ENCODE measurements at places on chromosomes 16 and 17. TPM values are rescaled to one million over a fixed set of nuclear protein-coding genes. Genes with fewer than 3 reads are reported as not detected.

KRT20 gene
- total RNA-seq, result not detected

RETREG3 gene
- 62.4 TPM for total RNA-seq

RNF157 gene
- 0.65 TPM for total RNA-seq

NUDT7 gene
- 1.7 TPM for total RNA-seq

TBC1D3G gene
- total RNA-seq, result not detected

ABI3 gene
- 24.0 TPM for total RNA-seq

SLC46A1 gene
- total RNA-seq, result 1.6 TPM

HCRT gene
- not detected for total RNA-seq

SULT1A1 gene
- total RNA-seq, result 0.32 TPM

PPM1E gene
- total RNA-seq, result not detected

CD300A gene
- not detected for total RNA-seq

TNFRSF13B gene
- total RNA-seq, result not detected

TBC1D3K gene
- not detected for total RNA-seq

MT4 gene
- total RNA-seq, result not detected

PRM3 gene
- total RNA-seq, result not detected

FOXC2 gene
- 2.4 TPM for total RNA-seq

CD68 gene
- total RNA-seq, result 1.1 TPM

C17orf67 gene
- total RNA-seq, result 1.3 TPM

C16orf54 gene
- not detected for total RNA-seq

PPY gene
- not detected for total RNA-seq

BCO1 gene
- total RNA-seq, result not detected

LASP1 gene
- 93.9 TPM for total RNA-seq

HOXB13 gene
- total RNA-seq, result not detected

DNAH3 gene
- total RNA-seq, result under 0.01 TPM

SEPTIN1 gene
- total RNA-seq, result not detected

ABAT gene
- total RNA-seq, result 1.3 TPM

HCFC1R1 gene
- 2.9 TPM for total RNA-seq

CALB2 gene
- not detected for total RNA-seq
